Retinal pigment epithelial cell (primary cell): ENCODE measurements at places on chromosomes 5 and 9.

GRCh38 chr5:78813286-78813685 lies 164.7 kb upstream of the LHFPL2 start:
- DNase-seq, result no peak

DNA sequence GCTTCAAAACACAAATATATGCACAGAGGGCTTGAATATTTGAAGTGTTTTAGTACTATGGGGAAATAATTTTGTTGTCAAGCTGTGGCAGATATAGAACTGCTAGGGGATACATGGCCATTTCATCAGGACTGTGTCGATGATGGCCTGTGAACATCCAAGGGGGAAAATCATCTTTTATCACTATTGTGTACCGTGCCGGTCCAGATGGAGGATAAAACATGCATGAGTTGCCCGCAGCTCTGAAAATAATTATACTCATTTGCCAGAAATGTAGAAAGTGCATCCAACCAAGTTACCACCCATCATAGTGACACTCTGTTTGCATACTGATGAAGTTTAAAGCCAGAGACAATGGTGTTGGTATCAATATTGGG lies 405.9 kb downstream of the ZSWIM6 start:
- DNase-seq, result no peak

- DNase-seq, result no peak
Observed at GRCh38 chr5:39506211-39506610, 81.4 kb upstream of the DAB2 start.

- DNase-seq, result peak; percentile 26
Observed at GRCh38 chr5:57298985-57299491, 125.2 kb downstream of the GPBP1 start.

GRCh38 chr5:123285122-123286023 lies 137.8 kb downstream of the CEP120 start:
- DNase-seq, result no peak

DNA sequence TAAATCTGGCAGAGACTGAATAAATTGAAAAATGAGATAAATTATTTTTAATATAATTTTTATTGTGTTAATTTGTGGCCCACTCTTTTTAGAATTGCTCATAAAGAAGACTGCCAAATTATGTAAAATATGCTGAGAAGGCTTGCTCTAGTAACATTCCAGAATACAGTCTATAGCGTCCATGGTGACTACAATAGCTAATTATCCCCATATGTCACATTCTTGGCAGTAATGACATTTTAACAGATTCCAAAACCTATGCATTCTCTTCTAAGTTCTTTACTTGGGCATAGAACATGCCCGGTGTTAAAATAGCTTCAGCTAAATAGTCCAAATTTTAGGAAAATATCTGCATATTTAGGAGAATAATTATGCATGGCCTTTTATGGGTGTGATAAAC lies 697.0 kb upstream of the SEMA6A start:
- no peak for DNase-seq

DNA sequence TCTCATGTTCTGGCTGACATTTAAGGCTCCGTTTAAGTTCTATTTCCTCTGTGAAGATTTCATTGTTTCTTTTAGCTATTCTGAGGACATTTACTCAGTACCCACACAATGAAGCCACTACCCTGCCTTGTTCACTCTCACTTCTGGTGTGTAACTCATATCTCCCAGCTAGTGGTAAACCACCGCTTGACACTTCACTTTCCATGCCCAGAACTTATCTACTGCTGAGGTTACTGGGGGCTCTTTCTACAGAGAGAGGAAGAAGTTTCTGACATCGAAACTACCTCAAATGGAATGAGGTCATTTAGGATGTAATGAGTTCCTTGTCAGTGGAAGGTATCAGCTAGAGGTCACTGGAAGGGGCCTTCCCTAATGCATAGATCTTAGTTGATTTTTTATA lies 501.5 kb downstream of the DMAC1 start:
- no peak for DNase-seq

GRCh38 chr5:180281706-180282105 lies 10.2 kb downstream of the MAPK9 start:
- DNase-seq, result no peak

DNA sequence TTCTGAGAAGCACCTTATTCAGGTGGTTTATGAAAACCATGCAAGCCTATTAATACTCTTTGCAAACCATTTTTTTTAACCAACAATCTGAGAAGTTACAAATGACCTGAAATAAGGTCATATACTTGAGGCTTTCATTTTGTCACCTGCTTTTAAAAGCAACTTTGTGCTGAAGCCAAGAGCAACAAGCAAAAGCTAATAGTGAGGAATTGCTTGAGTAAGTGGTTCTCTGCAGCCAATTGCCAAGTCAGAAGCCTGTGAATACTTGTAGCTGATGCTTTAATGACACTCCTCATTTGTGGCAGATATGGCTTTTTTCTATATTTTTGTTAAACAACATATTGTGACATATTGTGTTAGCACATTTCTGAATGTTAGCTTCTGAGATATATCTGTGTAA lies 126.7 kb upstream of the ZNF608 start:
- no peak for DNase-seq

DNA sequence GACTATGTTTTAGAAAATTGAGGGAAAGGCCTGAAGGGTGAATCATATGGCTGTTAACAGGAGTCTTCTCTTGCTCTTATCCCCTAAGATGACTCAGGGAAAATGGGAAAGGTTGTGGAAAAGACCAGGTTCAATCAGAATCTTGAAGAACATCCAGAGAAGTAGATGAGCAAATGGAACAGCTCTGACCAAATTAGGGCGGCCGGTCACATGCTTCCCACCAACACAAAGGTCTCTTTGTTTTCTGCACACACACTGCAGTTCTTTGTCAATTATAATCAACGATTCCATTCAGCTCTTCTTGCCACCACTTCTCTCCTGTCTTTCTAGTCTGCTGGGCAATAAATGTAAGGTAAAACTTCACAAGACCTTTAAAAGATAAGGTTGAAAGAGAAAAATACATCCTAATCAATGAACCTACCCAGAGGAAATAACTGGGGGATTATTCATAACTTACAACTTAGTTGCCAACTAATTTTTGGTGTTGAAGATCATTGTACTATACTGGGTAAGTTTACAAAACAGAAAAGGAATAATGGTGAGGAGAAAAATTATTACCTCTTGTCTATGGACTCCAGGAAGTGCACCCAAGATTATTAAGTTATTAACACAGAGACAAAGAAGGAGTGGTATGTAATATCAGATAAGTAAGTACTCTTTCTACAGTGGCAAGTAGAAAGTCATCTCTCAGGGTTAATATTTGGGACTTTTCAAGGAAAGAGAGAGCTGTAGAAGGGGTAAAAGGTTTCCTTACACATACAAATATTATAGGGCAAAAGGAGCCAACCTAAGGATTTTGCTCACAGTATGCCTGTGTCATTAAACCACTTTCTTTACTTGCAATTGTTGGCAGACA lies 441.9 kb upstream of the PIK3R1 start:
- peak; percentile 43 for DNase-seq

- no peak for DNase-seq
Observed at GRCh38 chr9:137294091-137294680, 7.9 kb downstream of the NRARP start.

GRCh38 chr5:105735704-105736103 lies 1935.0 kb downstream of the EFNA5 start:
- DNase-seq, result no peak

GRCh38 chr5:95543017-95543705 lies 11.6 kb downstream of the SKIC3 start:
- no peak for DNase-seq

- no peak for DNase-seq
Observed at GRCh38 chr9:2603621-2604020, 18.0 kb upstream of the VLDLR start.

DNA sequence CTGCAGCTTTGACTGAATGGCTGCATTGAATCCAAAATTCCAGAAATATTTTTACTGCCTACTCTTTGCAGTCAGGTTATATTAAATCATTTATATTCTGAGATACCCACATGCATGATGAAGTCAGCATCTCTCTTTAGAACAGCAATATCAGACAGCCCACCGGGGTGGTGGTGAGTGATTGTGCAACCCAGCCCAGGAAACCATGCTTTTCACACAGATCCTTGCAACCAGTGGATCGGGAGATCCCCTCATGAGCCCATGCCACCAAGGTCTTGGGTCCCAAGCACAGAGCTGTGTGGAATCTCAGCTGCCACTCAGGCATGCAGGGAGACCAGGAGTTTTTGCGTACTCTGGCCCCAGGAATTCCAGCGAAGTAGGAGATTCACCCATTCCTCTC lies 226.5 kb downstream of the DTWD2 start:
- no peak for DNase-seq

DNA sequence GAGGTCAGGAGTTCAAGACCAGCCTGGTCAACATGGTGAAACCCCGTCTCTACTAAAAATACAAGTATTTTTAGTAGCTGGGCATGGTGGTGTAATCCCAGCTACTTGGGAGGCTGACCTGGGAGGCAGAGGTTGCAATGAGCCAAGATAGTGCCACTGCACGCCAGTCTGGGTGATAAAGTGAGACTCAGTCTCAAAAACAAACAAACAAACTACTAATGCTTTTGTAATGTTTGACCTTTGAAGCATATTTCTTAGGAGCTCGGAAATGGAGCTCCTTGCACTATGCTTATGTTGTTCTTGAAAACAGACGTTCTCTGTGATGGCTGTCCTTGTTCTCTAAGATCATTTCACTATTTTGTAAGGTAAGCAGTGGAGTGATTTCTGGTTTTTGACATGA lies 6.0 kb downstream of the F2RL2 start:
- no peak for DNase-seq

DNA sequence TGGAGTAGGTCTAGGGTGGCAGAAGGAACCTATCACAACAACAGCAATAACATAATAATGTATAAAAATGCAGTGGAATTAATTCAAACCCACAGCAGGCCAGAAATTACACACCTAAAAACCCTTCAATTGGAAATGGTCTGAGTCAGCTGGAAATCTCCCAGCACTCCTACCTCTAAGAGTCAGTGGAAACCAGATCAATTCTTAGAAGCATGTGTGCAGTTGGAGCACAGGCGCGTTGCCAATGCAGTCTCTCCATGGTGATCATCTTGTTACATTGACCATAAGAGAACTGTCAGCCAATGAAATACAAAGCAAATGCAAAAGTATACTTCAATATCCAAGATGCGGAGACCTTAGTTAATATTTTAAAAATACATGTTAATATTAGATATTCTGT lies 15.1 kb upstream of the CSNK1G3 start:
- DNase-seq, result no peak

GRCh38 chr5:155540000-155540595 lies 526.5 kb downstream of the KIF4B start:
- DNase-seq, result no peak

GRCh38 chr9:85942913-85943709 lies 2.2 kb downstream of the NAA35 start:
- no peak for DNase-seq

GRCh38 chr9:17491780-17492179 lies 87.1 kb upstream of the SH3GL2 start:
- DNase-seq, result no peak

DNA sequence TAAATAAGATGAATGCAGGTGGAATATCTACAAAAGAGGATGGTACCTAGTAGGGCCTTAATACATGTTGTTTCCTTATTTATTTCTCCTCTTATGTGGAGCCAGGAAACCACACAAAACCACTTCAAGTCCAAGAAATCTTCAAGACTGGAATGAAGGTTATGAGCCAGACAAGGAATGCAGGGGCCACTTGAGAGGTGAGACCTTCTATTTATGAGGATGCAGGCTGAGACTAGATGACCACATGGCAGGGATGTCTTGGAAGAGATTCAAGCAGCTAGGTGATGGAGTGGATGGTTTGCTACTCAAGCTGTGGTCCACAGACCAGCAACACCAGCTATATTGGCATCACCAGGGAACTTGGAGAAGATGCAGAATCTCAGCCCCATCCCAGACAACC lies 92.2 kb downstream of the TNC start:
- no peak for DNase-seq

DNA sequence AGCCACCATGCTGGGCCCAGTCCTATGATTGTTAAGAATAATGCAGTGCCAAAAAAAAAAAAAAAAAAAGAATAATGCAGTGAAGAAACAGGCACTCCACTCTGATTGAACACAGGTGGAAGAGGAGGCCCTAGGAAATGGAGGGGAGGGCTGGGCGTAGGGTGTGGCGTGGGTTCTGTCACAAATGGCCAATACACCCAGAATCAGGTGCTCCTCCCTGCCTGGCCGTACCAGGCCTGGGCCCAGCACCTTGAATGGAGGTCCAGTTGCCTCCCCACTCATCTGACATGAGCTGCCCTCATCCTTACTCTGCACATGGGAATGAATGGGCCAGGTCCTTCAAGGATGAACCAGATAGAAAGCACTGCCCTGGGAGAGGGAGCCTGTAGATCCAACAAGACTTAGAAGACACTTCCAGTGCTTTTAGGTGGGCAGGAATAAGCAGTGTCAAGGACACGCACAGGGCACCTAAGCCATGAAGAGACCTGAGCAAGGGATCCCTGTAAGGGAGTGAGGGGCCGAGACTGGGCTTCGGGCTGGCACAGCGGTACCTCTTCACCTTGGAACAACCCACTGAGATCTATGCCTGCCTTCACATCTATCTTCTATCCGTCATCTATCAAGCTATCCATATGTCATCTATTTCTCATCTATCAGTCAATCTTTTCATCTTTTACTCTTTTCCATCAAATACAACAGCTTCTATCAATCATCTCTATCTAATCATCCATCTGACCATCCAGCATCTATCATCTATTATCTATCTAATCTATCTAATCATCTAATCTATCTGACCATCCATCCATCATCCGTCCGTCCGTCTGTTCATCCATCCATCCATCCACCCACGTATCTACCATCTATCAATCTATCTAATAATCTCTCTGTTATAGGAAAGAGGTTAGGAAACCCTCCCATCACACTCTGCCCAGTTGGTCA lies 15.9 kb downstream of the NINJ1 start:
- no peak for DNase-seq

- DNase-seq, result no peak
Observed at GRCh38 chr5:135190416-135191083, 156.5 kb upstream of the PITX1 start.

GRCh38 chr9:29176231-29176630 lies 1603.0 kb upstream of the C9orf72 start:
- no peak for DNase-seq

DNA sequence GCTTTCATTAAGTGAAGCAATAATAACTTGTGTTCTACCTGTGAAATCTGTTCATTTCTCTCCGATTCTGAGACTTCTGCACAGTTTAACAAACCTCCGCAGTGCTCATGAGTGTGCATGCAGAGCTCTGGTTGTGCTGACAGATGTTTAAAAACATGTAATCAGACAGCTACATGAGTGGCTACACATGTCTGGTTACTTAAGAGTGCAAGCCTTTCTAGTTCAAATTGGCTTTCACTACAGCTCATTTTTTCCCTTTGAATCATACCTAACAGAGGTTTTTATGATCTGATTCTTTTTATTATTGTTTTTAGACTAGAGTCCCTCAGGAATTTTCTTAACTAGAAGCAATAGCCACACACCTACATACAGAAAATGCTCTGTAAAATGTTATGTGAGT lies 310.2 kb downstream of the ARRDC3 start:
- no peak for DNase-seq

DNA sequence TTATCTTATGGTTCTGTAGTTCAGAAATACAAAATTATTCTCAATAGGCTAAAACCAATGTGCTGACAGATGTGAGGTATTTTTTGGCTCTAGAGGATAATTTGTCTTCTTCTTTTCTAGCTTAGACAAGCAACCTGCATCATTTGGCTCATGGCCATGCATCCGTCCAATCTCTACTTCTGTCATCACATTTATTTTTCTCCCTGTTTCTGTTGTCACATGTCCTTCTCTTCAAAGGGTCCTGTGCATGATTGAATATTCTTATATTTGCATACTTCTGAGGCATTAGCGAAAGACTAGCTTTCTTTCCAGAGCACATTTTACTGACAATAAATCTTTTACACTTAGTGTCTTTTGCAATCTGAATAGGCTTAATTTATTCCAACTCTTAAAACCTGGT lies 564.7 kb downstream of the CDH10 start:
- no peak for DNase-seq
